ENCODE measurements at places on chromosomes 6 and 20.

DNA sequence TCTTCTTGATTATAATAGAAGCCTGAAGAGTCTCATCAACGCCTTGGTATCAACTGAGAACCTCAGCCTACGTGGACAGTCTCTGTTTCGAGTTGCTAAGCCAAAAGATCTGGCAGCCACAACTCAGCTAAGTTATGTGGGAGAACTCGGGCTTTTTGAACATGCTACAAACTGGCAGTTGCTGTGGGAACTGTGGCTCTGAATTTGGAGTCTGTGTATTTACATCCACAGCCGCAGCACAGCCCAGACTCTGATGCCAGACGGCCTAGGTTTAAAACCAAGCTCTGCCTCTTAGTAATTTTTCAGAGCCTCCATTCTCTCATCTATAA lies 35.8 kb downstream of the RIPOR2 start:
- no peak for DNase-seq

DNA sequence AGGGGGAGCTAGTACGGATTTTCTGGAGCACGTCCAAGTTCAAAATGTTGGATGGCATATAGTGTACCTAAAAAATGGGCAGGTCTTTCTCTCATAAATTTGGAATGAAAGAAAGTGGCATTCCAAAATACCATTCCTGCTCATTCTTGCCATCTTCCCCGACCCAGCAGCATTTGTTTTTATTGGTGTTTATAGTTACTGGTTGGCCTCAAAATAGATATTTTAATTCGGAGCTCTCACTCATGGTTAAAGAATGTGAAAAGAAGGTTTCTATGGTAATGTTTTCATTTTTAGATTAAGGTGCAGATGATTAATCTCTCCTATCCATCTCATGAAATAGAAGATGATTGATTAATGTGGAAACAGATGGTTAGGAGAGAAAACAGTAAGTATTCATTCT lies 204.5 kb downstream of the HIVEP2 start:
- no peak for DNase-seq

DNA sequence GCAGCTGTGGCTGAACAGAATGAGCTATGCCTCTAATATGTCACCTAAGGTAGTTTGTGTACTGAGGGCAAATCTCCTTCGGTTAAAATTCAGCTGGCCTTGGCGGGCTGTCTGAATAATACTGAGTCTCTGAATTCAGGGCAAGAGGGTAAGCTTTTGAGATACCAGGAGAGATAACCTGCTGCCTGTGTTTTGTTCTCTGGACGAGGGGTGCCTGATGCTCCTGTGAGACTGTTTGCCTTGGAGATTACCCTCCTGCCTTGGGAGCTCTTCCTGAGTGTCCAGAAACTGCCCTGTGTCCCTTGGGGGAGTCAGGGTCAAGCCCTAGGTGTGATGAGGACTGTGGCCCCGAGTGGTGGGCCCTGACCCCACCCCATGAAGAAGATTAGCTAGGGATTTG lies 282.9 kb downstream of the KIF16B start:
- no peak for DNase-seq

- no peak for DNase-seq
Observed at GRCh38 chr6:146578054-146578453, 20.7 kb upstream of the ADGB start.

- DNase-seq = no peak
Observed at GRCh38 chr6:157967020-157967419, 14.6 kb upstream of the SYNJ2 start.

DNA sequence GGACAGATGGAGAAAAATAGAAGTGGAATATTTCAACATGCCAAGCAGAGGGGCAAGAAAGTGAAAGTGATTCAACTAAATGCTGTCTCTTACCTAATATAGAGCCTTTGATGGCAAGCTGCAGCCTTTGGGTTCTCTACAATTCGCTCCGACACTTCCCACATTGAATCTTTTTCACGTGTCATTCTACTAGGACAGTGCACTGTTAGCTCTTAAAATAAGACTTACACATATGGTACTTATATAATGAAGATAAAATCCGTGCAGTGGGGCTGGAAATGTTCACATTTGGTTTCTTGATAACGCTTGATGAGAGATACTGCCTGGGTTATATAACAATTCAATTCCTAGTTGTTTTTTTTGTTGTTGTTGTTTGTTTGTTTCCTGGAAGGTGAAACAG lies 502.4 kb downstream of the LMBRD1 start:
- no peak for DNase-seq

DNA sequence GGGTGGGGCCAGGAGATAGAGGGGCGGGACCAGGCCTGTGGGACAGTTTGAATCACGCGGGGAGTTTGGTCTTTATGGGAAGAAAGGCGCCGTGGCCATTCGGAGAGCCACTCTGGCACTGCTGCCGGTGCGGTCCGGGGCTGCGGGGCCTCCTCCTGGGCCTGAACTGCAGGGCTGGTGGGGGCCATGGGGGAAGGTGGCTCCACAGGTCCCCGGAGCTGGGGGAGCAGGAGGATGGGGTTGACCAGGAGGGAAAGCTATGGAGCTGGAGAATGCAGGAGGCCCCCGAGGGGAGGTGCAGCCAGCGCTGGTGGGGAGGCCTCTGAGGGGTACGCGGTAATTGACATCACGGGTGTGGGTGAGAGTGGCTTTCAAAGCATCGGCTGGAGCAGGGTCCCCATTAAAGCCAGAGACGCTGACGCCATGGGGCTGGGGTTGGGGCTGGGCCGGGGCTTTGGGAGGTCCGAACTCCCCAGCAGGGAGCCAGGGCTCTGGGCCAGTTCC lies 1.8 kb upstream of the BHLHE23 start:
- DNase-seq = no peak

DNA sequence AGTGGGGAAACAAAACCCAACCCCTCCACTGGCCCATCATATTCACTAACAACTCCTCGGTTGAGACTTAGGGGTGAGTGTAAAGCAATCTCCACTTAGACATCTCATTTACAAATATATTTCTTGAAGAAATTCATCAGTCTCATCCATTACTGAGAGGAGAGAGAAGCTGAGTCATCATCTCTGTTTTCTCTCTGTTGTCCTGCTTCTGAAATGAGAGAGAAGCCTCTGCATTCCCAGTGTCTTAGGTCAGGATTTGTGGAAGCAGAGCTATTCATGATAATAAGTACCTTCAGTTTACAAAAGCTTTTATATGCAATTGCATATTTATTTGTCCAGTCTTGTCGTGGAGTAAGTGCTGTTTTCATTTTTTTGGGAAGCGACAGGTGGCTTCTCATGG lies 879 bp downstream of the MEP1A start:
- DNase-seq = no peak

DNA sequence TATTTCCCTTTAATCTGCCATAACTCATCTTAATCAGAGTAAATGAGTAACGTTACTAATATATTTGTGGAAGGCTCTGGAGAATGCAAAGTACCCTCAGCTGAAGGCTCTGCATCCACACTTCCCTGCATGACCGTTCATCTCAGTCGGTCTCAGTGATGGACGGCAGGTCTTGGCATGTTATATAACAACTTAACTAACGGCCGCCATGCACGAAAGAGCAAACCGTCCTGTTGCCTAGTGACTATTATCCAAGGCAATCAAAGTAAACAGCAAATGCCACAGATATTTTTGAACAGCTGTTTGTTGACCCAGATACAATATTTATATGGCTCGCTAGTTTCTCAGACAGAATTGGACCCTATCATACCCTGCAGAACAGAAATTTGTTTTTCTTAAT lies 194.9 kb upstream of the SMLR1 start:
- DNase-seq = no peak

- no peak for DNase-seq
Observed at GRCh38 chr6:139765825-139766285, 391.4 kb upstream of the CITED2 start.

- no peak for DNase-seq
Observed at GRCh38 chr6:195861-196360, 96.4 kb upstream of the DUSP22 start.

DNA sequence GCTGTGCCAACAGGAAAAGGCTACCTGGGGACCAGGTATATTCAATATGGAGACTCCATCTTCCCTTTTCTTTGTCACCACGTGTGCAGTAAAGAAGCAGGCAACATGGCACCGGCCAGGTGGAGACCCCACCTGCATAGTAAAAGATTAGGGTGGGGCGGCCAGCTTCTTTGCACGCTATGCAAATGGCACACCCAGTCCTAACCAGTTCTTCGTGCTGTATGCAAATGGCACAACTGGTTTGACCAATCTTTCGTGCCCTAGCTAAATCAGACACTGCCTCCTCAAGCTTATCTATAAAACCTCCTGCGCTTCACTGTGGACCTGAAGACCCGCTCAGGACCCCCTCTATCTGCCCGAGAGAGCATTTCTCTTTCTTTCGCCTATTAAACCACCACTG lies 88.8 kb upstream of the EZR start:
- no peak for DNase-seq

GRCh38 chr6:149864578-149865535 lies 698 bp upstream of the LRP11 start:
- no peak for DNase-seq

DNA sequence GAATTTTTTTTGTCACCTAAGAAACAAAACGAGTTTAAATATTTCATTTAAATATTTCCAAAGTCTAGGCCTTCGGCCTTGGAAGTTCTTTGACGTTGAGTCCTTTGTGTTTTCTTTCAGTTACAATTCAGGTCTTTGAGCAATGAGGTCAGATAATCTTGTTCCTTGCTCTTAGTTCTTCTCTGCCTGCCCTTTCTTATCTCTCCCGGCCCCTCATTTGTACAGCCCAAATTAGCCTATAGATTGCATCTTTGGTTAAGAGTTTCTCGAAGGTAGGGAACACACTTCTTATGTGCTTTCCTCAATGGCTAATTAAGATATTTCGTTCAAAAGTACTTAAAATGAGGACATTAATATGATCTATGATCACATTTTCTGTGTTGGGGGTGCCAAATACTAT lies 18.5 kb downstream of the RPS12 start:
- no peak for DNase-seq

GRCh38 chr20:15476781-15477180 lies 1096.5 kb downstream of the KIF16B start:
- DNase-seq = no peak

DNA sequence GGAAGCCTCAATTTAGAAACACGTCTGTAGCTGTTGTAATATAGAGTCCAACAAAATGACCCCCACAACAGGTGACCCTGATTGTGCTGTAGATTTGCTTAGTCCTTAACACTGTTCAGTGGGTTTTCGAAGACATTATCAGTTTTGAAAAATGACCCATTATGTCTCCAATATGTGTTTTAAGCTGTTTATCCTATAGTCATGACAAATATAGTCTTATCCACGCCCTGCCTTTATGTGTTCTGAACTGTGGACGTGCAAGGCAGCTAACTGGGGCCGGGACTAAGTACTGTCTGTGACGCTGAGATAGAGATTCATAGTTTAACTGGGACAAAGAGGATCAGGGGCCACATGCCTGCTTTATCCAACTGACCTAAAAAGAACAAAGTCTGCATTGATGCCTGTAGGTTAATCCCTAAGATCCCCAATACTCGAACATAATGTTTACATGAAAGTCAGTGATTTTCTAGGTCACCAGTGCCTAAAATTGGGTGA lies 192.4 kb downstream of the CD83 start:
- no peak for DNase-seq

- no peak for DNase-seq
Observed at GRCh38 chr6:160071805-160072690, 49.6 kb upstream of the SLC22A1 start.

DNA sequence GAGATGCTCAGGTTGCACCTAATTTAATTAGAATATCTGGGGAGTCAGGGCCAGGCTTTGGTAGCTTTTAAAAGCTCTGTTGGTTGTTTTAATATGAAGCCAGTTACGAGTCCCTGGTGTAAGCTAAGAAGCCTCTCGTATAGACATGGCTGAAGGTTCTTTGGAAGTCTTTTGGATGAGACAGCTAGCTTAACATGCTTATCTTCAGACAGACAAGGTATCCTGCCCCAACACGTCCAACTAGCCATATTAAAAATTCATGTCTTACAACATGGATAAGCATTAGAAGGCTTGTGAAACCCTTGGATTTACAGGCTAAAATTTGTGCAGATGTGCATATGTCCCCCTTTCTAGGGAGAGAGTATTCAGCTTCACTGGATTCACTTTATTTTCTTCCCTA lies 105.7 kb upstream of the KCNK16 start:
- DNase-seq = no peak

- no peak for DNase-seq
Observed at GRCh38 chr6:112235956-112236355, 18.4 kb downstream of the LAMA4 start.

DNA sequence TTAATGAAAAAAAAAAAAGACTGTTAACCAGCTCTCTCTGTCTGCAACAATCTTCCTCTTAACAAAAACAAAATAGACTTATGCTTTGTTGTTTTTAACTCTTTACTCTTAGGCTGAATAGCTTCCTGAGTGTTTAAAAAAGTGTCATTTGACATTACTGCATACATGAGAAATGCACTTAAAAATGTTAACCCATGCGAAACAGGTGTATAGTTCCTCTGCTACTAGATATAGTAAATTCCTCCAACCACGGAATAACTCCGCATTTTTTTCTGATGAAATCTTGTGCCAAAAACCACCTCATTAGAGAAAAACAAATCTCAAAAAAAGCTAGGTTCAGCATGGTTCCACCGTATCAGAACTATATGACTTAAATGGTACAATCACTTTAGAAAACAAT lies 426.0 kb downstream of the ADGRB3 start:
- peak; percentile 39 for DNase-seq

- no peak for DNase-seq
Observed at GRCh38 chr6:56019973-56020372, 144.6 kb upstream of the BMP5 start.

Data from kidney epithelial cell (primary cell).